Cardiac muscle cell (in vitro differentiated cells and primary cell): ENCODE measurements at places on chromosomes 2 and 18. TPM values are rescaled to one million over a fixed set of nuclear protein-coding genes. Genes with fewer than 3 reads are reported as not detected.

Gene CHRNA1
- 0.07 and 1.1 TPM in 2 replicates for total RNA-seq

GRCh38 chr2:28544036-28544346, 48.1 kb downstream of the PLB1 start:
- peak overlapping the region; percentile 76 for H3K27ac ChIP-seq
- peaks cover 47% of the 10 kb centered on the region for H3K4me1 ChIP-seq
- no peaks in the 10 kb centered on the region for H3K36me3 ChIP-seq

GRCh38 chr2:109676346-109676902, 62.3 kb downstream of the SOWAHC start:
- H3K4me3 ChIP-seq = no peak overlapping the region
- H3K4me1 ChIP-seq = no peaks in the 10 kb centered on the region
- H3K36me3 ChIP-seq = no peaks in the 10 kb centered on the region
- no peaks in the 10 kb centered on the region for H3K27me3 ChIP-seq

- no peaks in the 10 kb centered on the region for H3K27me3 ChIP-seq
- no peak for DNase-seq
- no peaks in the 10 kb centered on the region for H3K36me3 ChIP-seq
- H3K27ac ChIP-seq = no peak overlapping the region
- H3K4me1 ChIP-seq = no peaks in the 10 kb centered on the region
Measured at GRCh38 chr2:23435250-23436035, 50.5 kb downstream of the KLHL29 start.

DNA sequence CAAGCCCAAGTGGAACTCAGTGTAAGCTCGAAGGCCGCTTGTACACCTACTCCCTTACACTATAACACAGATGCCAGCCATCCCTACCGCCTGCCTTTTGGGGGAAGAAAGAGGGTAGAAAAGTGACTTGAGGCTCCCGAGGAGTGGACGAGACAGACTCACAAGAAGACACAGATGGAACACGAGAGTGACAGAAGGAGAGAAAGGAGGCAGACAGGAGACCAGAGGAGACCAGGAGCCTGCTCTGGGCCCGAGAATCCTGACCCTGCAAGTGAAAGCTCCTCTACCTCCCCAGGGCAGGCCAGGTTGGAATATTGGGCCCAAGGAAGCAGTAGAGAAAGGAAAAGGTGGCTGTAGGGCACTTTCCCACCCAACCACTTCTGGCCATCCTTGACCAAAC, 23.4 kb upstream of the TNS1 start:
- DNase-seq = no peak
- H3K27me3 ChIP-seq = no peaks in the 10 kb centered on the region
- no peak overlapping the region for H3K27ac ChIP-seq
- H3K4me1 ChIP-seq = peaks cover 3% of the 10 kb centered on the region
- H3K4me3 ChIP-seq = no peak overlapping the region

GRCh38 chr2:85502720-85503119, 36.2 kb upstream of the MAT2A start:
- no peaks in the 10 kb centered on the region for H3K36me3 ChIP-seq
- no peak overlapping the region for H3K27ac ChIP-seq
- peaks cover 7% of the 10 kb centered on the region for H3K4me1 ChIP-seq
- no peak overlapping the region for H3K4me3 ChIP-seq
- H3K27me3 ChIP-seq = no peaks in the 10 kb centered on the region
- no peak for DNase-seq

- DNase-seq = no peak
- H3K4me3 ChIP-seq = no peak overlapping the region
- peaks cover 22% of the 10 kb centered on the region for H3K27me3 ChIP-seq
- H3K36me3 ChIP-seq = no peaks in the 10 kb centered on the region
- no peak overlapping the region for H3K27ac ChIP-seq
Measured at GRCh38 chr2:240450532-240451107, 15.2 kb downstream of the GPC1 start.
